Fibroblast of villous mesenchyme (primary cell): ENCODE measurements at places on chromosomes 4 and X.
A peak's percentile ranks its signal among the peaks of the same experiment; 100 is the strongest.

DNA sequence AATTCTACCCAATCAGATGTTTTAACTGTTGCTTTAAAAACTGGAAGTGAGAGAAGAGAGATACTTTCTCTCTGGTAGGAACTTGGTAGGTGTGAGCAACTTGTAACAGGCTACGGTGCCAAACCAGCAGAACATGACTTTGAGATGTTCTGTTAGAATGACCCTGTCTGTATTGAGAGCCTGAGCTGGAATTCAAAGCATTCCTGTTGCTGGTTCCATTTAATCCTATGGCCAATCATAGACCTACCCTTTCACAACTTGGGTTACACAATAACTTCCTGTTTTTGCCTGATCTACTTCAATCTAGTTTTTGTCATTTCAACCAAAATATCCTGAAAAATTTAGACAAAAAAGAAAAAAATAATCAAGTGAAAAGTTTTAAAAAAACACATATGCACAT, 1.7 kb upstream of the PRRG1 start:
- peak; percentile 77 for DNase-seq

DNA sequence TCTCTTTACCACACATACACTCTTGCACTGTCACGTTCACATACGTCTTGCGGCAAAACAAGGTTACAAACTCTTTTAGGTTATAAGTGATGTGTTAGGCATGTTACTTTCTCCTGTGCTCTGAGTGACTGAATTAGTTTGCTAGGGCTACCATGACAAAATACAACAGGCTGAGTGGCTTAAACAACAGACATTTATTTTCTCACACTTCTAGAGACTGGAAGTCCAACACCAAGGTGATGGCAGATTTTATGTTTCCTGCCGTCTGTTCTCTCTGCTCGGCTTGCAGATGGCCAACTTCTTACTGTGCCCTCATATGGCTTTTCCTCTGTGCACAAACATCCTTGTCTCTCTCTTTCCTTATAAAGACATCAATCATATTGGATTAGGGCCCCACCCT, 1224.3 kb upstream of the TENM3 start:
- DNase-seq: no peak

GRCh38 chrX:74232859-74233258, 71.1 kb upstream of the ZCCHC13 start:
- peak; percentile 17 for DNase-seq

DNA sequence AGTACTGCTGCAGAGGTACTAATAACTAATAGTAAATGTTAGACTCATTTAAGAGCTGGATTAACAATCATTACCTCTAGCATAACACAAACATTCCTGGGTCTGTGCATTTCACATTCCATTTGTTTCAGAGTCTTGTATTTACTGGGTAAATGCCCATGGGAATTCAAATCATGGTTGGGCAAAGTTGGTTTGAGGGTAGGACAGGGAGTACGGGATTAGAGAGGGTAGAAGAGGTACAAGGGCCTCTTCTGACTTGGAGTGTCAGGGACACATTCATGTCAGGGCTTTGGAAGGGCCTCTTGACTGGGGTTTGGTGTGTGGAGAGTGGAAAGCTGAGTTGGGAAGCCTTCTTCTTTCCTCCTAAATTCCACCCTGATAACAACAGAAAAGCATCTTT, 65.9 kb downstream of the WWC2 start:
- no peak for DNase-seq

DNA sequence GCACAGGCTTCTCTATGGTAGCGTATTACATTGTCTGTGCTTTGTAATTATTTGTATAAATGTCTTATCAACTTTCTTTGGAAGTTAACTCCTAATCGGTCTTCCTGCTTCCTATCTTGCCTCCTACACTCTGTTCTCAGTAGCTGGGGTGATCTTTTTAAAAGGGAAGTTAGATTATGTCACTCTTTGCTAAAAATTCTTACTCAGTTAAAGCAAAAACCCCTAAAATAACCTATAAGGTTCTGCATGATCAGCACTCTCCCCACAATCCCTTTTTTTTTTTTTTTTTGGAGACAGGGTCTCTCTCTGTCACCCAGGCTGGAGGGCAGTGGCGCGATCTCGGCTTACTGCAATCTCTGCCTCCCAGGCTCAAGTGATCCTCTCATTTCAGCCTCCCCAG, 2.6 kb upstream of the PRPS1 start:
- DNase-seq: no peak

GRCh38 chrX:124467202-124467601, 120.8 kb downstream of the SH2D1A start:
- no peak for DNase-seq

- no peak for DNase-seq
These were observed 21.7 kb downstream of the INPP4B start for GRCh38 chr4:142824368-142824767.

DNA sequence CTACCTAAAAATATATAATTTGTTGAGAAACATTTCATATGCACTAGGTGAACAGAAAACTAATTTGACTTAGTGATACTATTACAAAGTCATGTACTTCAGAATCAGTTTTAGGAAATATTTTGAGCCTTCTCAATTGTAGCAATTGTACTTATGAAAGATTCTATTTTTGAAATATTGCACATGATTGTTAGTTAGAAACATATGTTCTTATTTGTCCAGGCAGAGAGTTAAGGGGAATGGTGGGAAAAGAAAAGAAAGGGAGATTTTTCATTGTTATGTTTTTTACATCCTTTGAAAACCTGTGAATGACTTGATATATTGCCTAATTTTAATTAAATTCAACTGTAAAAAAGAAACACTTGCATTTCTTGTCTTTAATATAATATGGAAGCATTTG, 66.0 kb downstream of the GLRB start:
- DNase-seq: no peak

DNA sequence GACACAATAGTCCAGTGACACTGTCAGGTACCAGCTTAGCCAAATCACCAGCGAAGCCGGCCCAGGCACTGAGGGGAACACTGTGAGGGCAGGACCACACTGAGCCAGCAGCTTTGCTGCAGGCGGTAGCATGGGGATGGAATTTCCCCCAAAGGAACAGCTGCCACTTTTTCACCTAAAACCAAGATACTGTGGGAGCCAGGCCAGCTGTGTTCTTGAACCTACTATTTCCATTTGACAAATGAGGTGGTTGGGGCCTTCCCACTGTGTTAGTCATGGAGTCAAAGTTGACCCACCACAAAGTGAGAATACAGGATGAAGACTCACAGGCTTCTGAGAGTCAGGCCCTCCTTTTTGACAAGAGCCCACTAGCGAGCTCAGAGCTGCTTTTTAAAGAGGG, 70.7 kb upstream of the SH3RF1 start:
- DNase-seq: no peak

GRCh38 chr4:151905197-151905596, 144.4 kb upstream of the GATB start:
- no peak for DNase-seq

DNA sequence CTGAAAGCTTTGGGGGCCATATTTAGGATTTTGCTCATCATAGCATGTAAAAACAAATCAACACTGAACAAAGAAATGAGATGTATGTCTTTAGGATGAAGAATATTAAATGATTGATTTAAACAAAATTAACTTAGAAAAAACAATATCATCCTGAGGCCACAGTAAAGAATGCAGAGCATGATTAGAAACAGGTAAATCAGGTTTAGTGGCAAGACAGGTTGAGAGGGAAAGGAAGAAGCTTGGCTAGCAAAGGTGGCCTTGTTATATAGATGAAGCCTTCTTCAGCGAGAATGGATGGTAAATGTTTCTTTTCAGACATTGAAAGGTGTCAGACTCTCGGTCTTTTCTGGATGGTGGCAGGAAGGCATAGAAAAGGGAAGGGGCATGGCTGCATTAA, 11.9 kb upstream of the MAGEB16 start:
- DNase-seq: no peak

DNA sequence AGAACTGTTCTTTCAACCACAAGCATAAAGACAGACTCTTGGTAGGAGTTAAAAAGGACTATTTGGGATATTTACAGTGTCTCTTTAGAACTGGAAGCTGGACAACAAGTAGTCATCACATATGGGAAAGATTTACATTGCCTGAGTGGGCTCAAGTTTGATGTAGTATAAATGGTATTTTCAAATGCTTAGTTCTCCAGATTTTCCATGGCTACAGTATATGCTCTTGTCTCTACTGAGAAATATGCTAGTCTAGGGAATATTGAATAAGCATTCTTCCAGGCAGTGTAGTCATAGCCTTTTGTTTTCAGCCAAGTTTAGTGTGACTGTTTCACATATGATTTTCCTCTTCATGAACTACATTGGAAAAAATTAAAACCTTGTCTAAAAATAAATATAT, 315.6 kb downstream of the ARHGAP24 start:
- no peak for DNase-seq

DNA sequence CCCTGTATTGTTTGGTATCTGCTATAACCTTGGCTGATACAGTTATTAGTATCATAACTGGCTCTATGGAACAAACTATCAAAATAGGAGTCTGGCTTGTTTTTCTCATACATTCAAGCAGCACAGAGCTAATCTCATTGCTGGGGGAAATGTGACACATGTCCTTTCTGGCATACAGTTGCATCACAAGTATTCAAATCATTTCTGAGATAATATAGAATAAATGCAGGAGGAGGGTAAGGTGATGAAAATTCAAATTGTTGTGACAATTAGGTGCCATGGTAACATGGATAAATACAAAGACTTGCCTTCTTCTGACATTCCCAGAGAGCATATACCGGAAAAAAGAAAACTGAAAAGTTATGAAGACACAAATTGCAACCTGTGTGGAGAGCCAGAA, 2706.8 kb downstream of the ARAP2 start:
- DNase-seq: no peak

DNA sequence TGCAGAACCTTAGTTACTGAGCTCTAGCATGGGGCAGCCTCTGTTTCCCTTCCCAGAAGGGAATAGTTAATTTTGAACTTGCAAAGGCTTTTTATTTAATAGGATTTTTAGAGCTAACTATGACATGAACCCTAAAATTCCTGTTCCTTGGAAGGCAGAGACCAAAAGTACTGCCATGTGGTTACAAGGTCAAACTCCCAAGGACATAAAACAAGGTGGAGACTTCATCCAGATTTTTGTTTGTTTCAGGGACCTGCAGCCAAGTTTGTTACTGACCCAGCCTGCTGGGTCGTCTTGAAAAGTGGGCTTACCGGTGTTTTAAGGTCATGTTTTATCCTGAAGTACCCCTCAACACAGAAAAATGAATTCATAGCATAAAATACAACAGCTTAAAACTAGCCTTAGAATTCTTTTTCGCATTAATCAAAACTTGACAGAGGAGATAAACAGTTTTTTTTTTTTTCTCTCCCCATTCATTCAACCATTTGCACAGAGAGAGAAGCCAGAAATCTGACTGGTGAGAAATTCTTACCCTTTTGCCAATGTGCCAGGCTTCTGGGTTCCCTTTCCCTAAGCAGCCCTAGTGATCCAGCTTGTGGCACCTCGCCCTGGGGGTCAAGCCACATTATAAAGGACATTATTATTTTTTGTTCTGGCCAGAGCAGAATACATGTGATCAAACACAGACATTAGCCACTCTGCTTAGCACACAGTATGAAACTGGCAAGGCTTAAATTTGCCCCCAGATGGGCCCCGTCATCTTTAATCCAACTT, 21.5 kb upstream of the GRPEL1 start:
- DNase-seq: no peak

DNA sequence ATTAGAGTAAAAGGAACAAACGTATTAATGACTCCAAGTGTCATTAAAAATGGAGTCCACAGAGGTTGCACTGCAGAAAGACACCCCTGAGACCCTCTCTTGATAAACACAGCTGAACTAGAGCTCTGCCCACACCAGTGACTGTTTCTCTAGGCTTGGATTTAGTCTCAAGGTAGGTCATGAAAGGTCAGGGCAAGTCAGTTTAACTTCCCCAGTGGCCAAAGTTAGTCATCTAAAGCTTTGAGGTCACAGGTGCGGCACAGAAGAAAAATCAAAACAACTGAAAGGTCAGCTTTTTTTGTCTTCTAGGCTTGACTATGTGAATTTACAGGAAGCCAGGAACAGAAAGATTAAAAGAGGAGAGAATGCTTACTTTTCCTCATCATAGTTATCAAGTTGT, 749.6 kb downstream of the RAB28 start:
- no peak for DNase-seq

DNA sequence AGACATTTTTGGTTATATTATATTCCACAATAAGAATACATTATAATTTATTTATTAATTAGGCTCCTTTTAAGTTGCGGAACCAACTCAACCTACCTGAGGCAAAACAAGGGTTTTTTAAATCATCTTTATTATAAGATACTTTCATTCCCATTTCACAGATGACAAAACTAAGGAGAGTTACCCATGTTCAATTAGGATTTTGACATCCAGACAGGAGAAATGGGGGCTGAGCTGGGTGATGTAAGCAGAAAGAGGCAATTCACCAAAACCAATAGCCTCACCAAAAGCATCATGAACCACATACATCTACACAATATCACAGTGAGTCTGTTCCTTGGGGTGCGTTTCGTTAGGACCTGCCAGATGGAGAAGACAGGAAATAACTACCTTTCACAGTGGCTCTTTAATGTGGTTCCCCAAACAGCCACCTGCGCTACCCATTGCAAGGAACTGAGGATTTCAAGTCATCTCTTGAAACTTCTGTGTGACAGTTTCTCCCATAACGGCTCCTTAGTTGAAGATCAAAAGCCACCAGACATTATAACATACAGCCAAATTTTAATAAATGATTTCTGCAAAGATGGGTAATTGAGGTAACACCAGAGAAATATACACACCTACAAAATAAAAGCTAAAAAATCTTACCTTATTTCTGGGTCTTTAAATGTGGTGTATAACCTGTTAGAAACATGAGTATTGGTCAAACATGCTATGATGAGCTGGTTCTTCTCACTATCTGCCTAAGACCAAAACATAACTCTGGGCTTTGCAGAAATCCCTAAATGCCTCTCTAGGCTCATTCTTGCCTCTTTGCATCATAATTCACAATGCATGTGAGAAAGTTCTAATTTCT, 190.6 kb upstream of the LEF1 start:
- no peak for DNase-seq

GRCh38 chr4:163673848-163674697, 179.6 kb downstream of the TMA16 start:
- DNase-seq: no peak

- DNase-seq: peak; percentile 60
These were observed 872 bp upstream of the S100P start for GRCh38 chr4:6692806-6693205.

DNA sequence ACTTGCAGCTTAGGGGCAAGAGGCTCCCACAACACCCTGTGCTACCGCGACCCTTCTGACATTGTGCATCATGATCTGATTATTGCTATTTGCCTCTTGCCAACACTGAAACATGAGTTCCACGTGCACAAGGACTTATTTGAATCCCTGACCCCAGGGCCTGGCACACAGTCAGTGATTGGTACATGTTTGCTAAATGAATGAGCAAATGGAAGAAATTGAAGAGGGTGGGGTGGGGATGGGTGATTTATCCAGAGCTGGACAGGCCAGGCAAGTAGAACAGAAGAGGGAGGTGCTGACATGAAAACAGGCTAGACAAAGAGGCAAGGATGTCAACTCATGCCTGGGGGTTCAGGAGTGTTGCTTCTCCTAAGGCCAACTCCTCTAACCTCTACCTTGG, 24.9 kb upstream of the RPL39 start:
- DNase-seq: no peak
